Aortic smooth muscle cell (primary cell): ENCODE measurements at places on chromosomes 7 and 10. TPM values are rescaled to one million over a fixed set of nuclear protein-coding genes. Genes with fewer than 3 reads are reported as not detected.

CYP2E1 gene
- total RNA-seq, result 0.40 and 0.56 TPM in 2 replicates

PRPS1L1 gene
- total RNA-seq, result 0.06 and 0.13 TPM in 2 replicates

KCNH2 gene
- total RNA-seq, result under 0.01 TPM in 1 of 2 replicates, not detected in the other

GPC2 gene
- total RNA-seq, result 0.40 and 0.99 TPM in 2 replicates

ITIH5 gene
- 0.13 and 0.19 TPM in 2 replicates for total RNA-seq

RPEL1 gene
- 0.12 TPM in 1 of 2 replicates, not detected in the other for total RNA-seq

PITRM1 gene
- 128 and 137 TPM in 2 replicates for total RNA-seq

TMEM130 gene
- total RNA-seq, result 0.25 and 0.40 TPM in 2 replicates

EPO gene
- total RNA-seq, result not detected in 2 replicates

ZNF365 gene
- total RNA-seq, result 4.1 and 6.5 TPM in 2 replicates

TMEM254 gene
- 5.8 and 6.9 TPM in 2 replicates for total RNA-seq

CUTC gene
- 12.2 and 14.7 TPM in 2 replicates for total RNA-seq

POLR2J2 gene
- total RNA-seq, result 4.7 and 5.9 TPM in 2 replicates

NXPH1 gene
- total RNA-seq, result not detected in 2 replicates
